ENCODE measurements at places on chromosomes 2 and 18.

- peaks cover 22% of the 10 kb centered on the region for H3K4me1 ChIP-seq
- DNase-seq: no peak
- H3K4me3 ChIP-seq: no peak overlapping the region
- peaks cover 9% of the 10 kb centered on the region for H3K27me3 ChIP-seq
- H3K36me3 ChIP-seq: no peaks in the 10 kb centered on the region
Measured at GRCh38 chr18:80244956-80245730, 2.2 kb downstream of the PARD6G start.

DNA sequence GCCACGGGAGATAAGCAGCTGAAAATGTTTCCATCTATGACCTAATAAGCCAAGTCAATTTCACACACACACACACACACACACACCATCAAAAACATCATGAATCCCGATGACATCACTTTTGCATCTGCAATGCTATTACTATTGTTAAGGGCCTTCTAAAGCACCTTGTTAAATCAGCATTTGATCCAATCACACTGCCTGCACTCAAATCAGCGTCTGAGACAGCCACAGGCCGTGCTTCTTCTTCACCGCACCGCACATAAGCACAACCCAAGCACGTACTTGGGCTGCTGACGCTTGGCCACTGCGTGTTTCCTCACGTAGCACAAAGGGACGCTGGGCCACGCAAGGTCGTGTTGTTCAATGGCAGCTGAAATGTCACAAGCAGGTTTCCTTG lies 15.8 kb upstream of the MTCL1 start:
- no peak overlapping the region for H3K4me3 ChIP-seq
- peaks cover 5% of the 10 kb centered on the region for H3K4me1 ChIP-seq
- no peak overlapping the region for H3K27ac ChIP-seq
- no peak for DNase-seq
- H3K36me3 ChIP-seq: no peaks in the 10 kb centered on the region

DNA sequence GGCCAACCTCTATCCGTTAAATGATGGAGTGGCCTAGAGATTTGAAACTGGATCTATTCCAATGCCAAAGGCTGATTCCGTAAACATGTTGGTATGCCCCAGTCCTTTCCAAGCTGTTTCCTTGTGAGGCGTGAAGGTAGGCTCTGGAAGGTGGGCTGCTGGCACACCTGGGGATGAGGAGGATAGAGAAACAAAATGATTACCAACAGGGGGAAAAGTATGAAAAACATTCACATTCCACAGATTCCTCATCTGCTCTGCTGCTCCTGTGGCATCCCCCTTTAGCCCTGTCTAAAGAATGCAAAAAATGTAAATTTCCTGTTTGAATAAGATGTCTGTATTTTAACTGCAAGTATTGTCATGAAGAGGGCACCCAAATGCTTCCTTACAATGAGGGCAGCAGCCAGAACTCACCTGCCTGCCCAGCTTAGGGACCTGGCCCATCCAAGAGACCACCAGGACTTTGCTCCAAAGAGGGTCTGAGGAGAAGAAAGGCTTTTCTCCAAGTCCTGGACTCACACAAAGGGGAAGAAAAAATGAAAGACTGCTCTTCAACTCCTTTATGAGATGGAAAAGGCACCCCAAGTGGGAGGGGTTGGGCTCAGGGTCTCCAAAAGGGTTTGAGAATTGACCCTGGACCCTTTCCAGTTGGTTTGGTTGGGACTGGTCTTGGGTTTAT lies 132.3 kb upstream of the PELI1 start:
- peaks cover 33% of the 10 kb centered on the region for H3K4me1 ChIP-seq
- no peaks in the 10 kb centered on the region for H3K27me3 ChIP-seq
- H3K27ac ChIP-seq: peak overlapping the region; percentile 60
- no peak for DNase-seq

- DNase-seq: no peak
- H3K27me3 ChIP-seq: peaks cover 8% of the 10 kb centered on the region
- no peaks in the 10 kb centered on the region for H3K4me1 ChIP-seq
- H3K36me3 ChIP-seq: no peaks in the 10 kb centered on the region
- no peak overlapping the region for H3K4me3 ChIP-seq
Measured at GRCh38 chr18:25876330-25876948, 214.0 kb downstream of the SS18 start.

DNA sequence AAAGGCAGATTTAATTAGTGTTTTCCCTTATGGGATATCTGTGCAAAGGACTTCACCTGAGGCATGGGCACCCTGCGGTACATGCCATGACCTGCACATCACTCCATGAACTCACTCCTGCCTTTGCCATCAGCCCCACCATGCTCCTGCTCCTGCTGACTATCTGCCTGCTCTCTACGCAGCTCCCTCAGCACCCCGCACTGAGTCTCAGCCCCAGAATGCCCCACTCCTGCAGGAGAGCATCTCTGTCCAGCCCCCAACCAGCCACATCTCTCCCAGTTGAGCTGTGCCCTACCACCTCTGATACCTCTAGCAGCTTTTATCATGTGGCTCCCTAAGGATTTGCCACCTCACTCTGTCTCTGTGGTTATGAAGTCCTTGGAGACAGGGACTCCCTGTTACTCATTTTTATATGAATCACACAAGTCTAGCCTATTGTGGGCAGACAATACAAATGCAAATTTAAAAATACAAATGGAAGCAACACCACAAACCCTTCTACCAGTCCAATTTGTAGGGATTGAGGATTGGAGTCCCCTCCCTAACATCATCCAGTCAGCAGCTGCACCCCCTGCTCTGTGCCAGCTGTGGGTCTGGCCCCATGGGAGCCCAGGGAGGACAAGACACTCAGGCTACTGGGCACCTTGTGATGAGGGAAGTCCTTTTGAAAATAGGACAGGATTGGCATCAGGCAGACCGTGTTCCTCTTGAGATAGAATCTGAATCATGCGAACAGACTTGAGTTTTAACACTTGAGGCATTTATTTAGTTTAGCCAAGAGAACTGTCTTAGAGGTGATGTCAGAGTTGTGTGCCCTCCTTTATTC lies 689.6 kb upstream of the HS6ST1 start:
- no peak overlapping the region for H3K4me3 ChIP-seq
- no peak overlapping the region for H3K27ac ChIP-seq
- H3K27me3 ChIP-seq: no peaks in the 10 kb centered on the region
- no peaks in the 10 kb centered on the region for H3K36me3 ChIP-seq

- DNase-seq: no peak
- H3K36me3 ChIP-seq: no peaks in the 10 kb centered on the region
- no peak overlapping the region for H3K27ac ChIP-seq
- no peaks in the 10 kb centered on the region for H3K27me3 ChIP-seq
Measured at GRCh38 chr18:76412010-76412817, 82.8 kb downstream of the ZNF516 start.

DNA sequence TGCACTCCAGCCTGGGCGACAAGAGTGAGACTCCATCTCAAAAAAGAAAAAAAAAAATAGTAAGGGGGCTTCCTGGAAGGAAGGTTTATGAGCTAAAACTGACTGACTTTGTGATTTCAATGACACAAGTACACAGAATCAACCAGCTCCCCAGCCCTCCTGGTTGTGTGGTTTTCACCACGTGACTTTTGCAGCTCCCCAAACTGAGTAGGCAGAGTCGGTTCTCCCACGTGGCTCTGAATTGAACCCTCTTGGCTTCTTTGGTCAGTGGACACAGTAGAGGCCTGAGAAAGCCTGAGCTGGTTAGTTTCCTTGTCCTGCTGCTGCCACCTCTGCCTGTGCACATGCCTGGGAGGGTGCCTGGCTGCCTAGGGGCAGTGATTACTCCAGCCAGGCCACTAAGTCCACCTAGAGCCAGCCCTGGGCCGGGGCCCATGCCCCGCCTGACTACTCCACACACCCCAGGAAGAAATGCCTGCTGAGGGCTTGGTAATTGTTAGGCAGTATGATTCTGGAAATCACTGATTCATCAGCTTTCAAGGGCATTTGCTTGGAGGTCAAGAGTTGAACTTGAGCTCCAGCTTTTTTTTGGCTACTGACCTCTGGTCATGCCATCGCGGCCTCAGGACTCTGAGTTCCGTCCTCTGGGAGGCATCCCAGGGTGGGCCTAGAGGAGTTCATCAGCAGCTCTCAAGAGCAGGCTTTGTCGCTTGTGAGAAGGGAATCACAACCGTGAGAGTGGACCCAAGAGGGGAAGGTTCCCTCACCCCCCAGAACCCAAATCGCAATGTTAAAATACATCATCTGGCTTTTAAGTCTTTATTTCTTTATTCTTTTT lies 431.9 kb upstream of the HS6ST1 start:
- H3K27ac ChIP-seq: no peak overlapping the region
- peaks cover 3% of the 10 kb centered on the region for H3K4me1 ChIP-seq
- no peaks in the 10 kb centered on the region for H3K27me3 ChIP-seq
- no peak overlapping the region for H3K4me3 ChIP-seq

DNA sequence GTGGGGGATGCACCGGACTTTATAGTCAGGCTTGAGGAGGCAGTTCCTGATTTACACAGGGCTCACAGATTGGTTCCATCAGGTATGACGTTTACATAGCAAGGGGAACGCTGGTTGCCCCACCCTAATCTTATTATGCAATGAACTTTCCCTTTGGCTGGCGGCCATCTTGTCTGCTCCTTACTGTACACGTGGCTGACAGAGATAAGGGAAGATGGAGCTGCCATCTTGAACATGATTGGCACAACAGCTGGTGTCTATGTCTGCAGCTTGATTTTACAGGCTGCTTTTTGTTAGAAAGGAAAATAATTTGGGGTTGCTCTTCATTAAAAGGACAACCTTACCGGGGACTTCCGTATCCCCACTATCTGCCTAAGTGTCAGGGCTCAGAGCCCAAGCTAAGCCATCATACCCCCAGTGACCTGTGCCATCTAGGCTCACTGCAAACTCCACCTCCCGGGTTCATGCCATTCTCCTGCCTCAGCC lies 33.5 kb upstream of the ATG16L1 start:
- no peaks in the 10 kb centered on the region for H3K27me3 ChIP-seq
- peak; percentile 44 for DNase-seq
- H3K4me1 ChIP-seq: peaks cover 6% of the 10 kb centered on the region
- no peak overlapping the region for H3K4me3 ChIP-seq

DNA sequence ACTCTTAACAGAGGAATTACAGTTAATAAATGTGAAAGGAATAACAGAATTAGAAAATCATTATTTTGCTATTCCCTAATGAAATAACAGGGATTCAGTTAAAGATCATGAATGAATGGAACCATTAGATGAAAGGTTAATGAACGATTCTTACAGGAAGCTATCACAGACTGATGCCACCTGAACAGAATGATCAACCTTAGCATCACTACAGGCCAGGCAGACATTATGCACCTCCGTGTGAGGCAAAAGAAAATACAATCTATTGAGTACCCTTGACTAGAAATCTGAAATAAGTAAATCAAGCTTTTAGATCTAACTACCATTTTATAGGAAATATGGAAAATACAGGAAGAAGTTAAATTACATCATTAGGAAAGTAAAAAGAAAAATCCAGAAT lies 10.4 kb downstream of the ROCK1 start:
- no peak overlapping the region for H3K27ac ChIP-seq
- H3K4me3 ChIP-seq: no peak overlapping the region
- peaks cover 88% of the 10 kb centered on the region for H3K4me1 ChIP-seq
- H3K27me3 ChIP-seq: no peaks in the 10 kb centered on the region

GRCh38 chr2:30249354-30249753 lies 18.0 kb downstream of the LBH start:
- H3K4me3 ChIP-seq: no peak overlapping the region
- no peaks in the 10 kb centered on the region for H3K36me3 ChIP-seq
- H3K27ac ChIP-seq: no peak overlapping the region
- H3K4me1 ChIP-seq: peaks cover 32% of the 10 kb centered on the region
- DNase-seq: no peak

DNA sequence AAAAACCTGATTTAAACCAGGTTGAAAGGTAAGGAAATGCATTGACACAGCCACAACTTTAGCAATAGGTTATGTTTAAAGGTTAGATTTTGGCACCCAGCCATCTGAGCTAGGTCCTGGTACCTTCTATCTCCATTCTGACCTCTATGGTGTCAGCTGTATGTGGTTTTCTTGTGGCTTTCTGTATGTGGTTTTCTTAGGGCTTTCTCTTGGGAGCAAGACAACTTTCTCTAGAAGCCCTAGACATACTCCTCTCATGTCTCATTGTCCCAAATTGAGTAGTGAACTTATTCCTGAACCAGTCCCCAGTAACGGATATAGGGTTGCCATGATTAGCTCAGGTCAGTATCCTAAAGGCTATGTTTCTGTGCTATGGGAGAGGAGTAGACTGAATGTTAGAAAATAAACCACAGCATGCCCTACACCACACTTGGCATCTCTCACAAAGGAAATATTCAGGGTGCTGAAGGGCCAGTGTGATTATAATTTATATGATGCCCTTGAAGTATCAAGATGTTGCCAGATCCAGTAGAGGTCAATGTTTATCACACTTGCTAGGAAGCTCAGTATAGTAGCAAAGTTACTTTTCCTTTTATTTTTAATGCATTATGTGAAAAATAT lies 176.1 kb downstream of the CAPN13 start:
- no peaks in the 10 kb centered on the region for H3K4me1 ChIP-seq
- H3K27ac ChIP-seq: no peak overlapping the region
- no peaks in the 10 kb centered on the region for H3K27me3 ChIP-seq
- no peak overlapping the region for H3K4me3 ChIP-seq
- no peaks in the 10 kb centered on the region for H3K36me3 ChIP-seq
- DNase-seq: no peak

GRCh38 chr2:202116691-202117090 lies 43.6 kb downstream of the KIAA2012 start:
- no peak for DNase-seq
- H3K4me1 ChIP-seq: no peaks in the 10 kb centered on the region
- H3K36me3 ChIP-seq: no peaks in the 10 kb centered on the region
- H3K4me3 ChIP-seq: no peak overlapping the region

DNA sequence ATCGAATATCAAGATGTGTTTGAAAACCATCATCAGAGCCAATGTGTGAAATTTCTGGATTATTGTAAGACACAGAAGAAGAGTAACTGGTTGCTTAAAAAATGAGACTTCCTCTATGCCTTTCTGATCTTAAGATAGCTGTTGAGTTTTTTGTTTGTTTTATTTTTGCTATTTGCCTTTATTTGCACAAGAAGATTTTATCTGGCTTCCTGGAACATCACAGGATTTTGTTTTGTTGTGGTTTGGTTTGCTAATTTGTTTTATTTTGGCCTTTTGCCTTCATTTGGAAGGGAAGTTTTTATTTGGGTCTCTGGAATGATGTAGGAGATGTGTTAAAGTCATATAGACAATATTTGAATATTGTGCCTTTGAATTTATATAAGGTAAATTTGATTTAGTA lies 3.9 kb upstream of the CYTIP start:
- no peaks in the 10 kb centered on the region for H3K27me3 ChIP-seq
- peaks cover 26% of the 10 kb centered on the region for H3K4me1 ChIP-seq
- no peak overlapping the region for H3K4me3 ChIP-seq
- H3K36me3 ChIP-seq: no peaks in the 10 kb centered on the region
- no peak overlapping the region for H3K27ac ChIP-seq

- no peak for DNase-seq
- no peak overlapping the region for H3K27ac ChIP-seq
- H3K4me1 ChIP-seq: no peaks in the 10 kb centered on the region
- H3K4me3 ChIP-seq: no peak overlapping the region
- H3K27me3 ChIP-seq: no peaks in the 10 kb centered on the region
- H3K36me3 ChIP-seq: no peaks in the 10 kb centered on the region
Measured at GRCh38 chr2:197919487-197919886, 115.1 kb downstream of the PLCL1 start.
